Activated T-cell treated with anti-CD3 and anti-CD28 coated beads, Interleukin-2, amount 50 U/mL, for 1 hour (primary cell): ENCODE measurements at places on chromosomes 7 and 10.

GRCh38 chr10:62021128-62021665, 119.7 kb downstream of the ARID5B start:
- DNase-seq = no peak

DNA sequence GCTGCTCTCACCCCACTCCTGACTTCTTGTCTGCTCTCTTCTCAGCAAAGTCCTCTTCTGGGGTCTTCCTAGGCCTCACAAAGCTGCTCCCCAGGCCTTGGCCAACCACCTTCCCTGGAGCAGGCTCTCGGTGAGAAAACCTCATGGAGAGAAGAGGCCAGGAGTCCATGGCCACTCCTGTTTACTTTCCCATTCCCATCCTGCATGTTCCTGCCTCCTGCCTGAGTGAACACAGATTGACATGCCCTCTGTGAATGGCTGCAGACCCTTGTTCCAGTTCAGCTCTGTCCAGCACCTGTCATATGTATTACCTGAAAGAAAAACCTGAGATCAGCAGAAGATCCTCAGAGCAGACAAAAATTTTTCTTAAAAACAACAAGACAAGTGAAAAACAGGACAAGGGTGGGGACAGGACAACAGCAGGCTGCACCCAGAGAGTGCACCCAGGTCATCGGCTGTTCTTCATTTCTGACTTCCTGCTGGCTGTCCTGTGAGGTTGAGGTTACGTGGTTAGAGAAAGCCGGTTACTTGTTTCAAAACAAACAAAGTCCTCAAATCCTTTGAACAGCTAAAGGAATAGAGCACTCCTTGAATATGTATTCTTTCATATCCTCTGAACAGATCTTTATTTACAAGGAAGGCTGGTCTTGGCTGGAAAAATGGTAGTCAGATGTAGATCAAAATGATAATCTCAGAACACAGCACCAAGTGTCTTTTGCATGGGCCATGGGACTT, 34.0 kb upstream of the DLD start:
- DNase-seq = no peak

GRCh38 chr10:116654816-116655215, 34.1 kb downstream of the PNLIPRP2 start:
- no peak for DNase-seq

GRCh38 chr7:92221766-92222165, 23.9 kb downstream of the KRIT1 start:
- no peak for DNase-seq

- no peak for DNase-seq
Measured at GRCh38 chr10:26215935-26216584, 514 bp upstream of the GAD2 start.

GRCh38 chr10:14603534-14604102, 171.1 kb downstream of the FAM107B start:
- no peak for DNase-seq

DNA sequence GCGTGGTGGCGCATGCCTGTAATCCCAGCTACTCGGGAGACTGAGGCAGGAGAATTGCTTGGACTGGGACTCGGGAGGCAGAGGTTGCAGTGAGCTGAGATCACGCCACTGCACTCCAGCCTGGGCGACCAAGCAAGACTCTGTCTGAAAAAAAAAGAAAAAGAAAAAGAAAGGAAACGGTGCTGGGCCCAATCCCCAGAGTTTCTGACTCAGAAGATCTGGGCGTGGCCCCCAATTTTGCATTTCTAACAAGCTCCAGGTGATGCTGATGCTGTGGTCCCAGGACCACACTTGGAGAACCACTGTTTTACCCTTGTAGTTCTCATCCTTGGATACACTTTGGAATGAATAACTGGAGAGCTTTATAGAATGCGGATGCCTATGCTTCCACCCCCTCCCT, 79.0 kb downstream of the C10orf105 start:
- no peak for DNase-seq

DNA sequence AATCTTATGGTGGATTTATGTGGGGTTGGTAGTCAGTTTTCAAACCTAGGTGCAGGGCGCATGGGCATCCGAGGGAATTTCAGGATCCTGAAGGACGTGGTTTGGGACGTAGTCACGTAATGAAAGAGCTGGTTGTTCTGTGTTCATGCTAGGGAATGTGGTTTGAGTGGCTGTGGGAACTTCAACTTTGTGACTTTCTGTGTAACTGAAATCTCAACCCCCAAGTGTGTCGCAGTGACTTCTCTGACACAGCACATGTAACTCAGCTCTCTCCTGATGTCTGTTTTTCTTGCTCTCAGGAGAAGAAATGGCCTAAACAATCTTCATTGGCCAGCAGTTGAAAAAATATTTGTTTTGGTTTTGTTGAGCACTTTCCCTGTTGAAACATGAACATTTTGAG, 199.0 kb downstream of the PTEN start:
- DNase-seq = no peak

DNA sequence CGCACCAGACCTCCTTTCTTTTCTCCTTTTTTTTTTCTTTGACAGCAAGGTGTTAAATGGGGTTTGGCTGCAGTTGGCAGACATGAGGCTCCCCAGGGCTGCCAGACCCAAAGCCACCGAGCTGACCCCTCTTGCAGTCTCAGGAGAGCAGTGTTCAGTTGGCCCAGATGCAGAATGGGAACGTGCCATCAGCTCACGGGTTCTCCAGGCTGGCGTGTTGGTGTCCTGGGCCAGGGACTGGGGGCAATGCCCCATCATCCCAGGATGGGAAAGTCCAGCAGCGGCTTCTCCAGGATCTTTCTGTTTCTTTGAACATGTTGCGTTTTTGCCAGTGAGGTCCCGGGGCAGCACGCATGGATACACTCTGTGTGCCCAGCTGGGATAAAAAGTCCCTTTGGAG, 114.6 kb upstream of the KCTD7 start:
- no peak for DNase-seq

GRCh38 chr10:4721999-4722753, 103.8 kb upstream of the AKR1E2 start:
- DNase-seq = no peak

DNA sequence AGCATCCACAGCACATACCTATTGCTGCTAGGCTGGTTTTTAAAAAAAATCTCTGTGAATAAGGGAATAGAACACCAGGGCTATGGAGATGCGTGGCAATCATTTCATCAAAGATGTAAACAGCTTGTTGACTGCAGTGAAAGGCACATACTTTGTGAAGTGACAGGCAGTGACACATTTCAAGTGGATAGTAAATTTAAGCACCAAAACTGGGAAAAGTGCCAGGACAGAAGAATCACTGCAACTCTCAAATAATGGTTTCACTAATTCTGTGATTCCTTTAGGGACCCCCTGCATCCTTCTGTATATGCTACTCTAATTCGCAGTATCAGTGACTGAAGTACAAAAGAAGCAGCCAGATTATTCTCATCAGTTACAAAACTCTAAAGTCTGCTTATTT, 145.2 kb upstream of the KLF14 start:
- DNase-seq = no peak

DNA sequence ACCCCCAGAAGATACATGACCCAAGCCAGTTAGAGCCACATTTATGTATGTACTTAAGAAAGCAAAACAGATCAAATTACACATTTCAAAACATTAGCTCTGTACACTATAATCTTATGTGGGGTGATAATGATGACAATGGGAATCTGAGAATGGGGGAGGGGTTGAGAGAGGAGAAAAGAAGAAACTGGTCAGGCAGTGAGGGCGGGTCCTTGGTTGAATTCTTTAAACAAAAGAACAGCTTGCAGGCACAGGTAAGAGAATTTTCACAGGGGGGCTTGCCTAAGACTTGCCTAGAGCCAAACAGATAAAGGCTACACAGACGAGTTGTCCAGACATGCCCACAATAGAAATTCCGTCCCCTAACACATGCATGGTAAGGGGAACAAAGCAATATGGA, 76.8 kb upstream of the PTER start:
- no peak for DNase-seq

- no peak for DNase-seq
Measured at GRCh38 chr10:68536973-68537372, 9.7 kb upstream of the SLC25A16 start.

DNA sequence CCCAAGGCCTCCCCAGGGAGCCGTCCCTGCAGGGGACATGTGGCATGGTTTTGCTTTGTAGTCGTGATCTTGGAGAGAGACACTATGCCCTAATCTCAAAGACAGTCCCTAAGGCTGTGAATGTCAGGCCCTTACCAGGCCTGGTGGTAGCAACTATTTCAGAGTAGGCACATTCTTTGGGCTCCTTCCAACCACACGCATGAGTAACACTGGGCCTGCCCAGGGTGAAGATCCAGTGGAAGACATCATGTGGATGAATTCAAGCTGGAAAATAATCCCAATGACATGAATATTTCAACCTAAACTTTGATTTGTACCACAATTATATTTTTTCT, 39.5 kb upstream of the INSIG1 start:
- DNase-seq = no peak

DNA sequence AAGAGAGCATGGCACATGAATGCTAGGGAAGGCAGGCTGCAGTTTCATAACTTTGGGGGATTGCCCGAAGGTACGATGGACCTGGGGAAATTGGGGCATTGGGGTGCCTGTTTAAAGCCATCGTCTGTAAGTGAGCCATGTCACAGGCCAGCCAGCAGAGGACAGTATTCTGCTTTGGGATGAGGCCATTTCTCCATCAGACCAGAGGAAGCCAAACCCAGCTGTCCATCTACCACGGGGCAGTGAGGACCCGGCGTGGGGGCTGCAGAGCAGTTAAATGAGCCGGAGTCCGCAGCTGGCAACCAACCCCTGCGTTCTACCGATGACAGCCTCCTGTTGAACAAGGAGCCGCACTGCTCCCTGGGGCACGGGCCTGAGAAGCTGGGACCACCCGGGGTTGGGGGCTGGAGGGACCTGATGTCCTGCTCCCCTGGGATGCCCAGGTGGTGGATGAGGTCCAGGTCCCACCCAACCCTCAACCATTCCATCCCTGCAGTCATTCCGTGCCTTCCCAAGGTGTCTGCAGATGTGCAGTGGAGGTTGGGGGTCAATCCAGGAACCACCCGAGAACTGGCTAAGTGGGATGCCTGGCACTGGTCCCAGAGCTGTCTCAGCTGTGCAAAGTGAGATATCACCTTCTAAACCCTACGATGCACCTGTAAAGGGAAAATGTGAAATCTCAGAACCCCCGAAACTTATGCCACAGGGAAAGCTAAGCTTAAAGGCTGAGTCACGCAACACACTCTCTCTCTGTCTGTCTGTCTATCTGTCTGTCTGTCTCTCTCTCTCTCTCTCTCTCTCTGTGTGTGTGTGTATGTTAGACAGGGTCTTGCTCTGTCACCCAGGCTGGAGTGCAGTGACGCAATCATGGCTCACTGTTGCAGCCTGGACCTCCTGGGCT, 12.1 kb upstream of the RHBDD2 start:
- peak; percentile 46 for DNase-seq

GRCh38 chr10:45076891-45077290, 76.2 kb downstream of the ZNF22 start:
- DNase-seq = no peak

DNA sequence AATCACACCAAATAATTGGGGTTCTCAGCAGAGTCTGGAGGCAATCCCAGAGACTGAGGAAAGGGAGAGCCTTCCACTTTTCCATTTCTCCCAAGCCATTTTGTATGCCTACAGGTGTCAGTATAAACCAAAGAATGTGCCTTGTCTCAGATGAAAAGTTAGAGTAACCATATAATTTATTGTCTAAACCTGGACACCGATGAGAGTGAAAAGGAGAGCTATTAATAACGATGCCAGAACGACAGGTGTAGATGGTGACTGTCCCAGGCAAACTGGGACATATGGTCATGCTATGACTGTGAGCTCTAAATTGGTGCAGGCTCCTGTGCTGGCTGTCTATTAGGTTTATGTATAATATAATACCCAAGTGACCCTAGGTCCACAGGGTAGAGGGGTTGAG, 219.6 kb downstream of the ARHGAP12 start:
- no peak for DNase-seq

GRCh38 chr10:97687785-97688781, 1.0 kb upstream of the AVPI1 start:
- no peak for DNase-seq

- DNase-seq = no peak
Measured at GRCh38 chr10:71231206-71231605, 18.8 kb downstream of the UNC5B start.

GRCh38 chr7:111168182-111168581, 77.3 kb downstream of the LRRN3 start:
- DNase-seq = no peak

GRCh38 chr7:108330227-108330626, 126.0 kb downstream of the NRCAM start:
- DNase-seq = no peak

GRCh38 chr7:50147951-50148808, 55.1 kb upstream of the ZPBP start:
- peak; percentile 31 for DNase-seq

GRCh38 chr10:73054286-73054685, 42.4 kb downstream of the P4HA1 start:
- no peak for DNase-seq

DNA sequence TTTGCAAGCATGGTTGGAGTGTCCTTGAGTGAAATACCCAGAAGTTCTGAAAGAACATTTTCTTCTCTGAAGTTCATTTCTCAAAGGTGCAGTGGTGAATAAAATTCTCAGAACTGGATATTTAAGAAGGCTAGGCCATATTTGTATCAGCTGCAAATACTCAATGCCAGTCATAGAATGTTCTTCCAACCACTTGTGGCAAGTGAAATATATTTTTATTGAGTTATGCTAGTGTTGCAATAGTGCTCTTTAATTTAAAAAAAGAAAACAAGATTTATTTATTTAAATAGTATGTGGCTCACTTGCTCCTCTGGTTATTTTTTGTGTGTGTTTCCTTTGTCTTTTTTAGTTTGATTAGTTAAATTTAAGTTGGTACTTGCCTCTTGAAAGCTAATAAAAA, 64.5 kb downstream of the PALS2 start:
- DNase-seq = no peak

DNA sequence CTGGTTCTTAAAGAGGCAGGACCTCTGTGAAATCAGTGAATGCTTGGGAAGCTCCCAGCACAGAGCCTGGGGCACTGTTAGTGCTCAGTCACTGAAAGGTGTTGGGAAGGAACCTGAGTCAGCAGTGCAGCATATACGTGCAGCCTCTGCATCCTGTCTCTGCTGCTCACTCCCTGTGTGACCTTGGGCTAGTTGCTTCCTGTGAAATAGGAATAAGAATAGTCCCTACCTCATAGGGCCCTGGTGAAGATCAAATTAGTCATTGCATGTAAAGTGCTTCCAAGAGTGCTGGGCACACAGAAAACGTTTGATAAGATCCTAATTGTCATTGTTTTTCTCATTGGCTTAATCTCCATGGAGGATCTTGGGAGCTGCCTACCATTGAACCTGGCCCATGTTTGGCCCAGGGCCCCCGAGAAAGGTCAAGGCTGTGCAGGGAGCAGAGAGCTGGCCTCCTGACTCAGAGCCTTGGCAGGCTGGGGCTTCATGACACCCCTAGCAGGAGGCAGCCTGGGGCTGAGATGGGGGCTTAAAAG, 73.3 kb upstream of the COL13A1 start:
- no peak for DNase-seq

DNA sequence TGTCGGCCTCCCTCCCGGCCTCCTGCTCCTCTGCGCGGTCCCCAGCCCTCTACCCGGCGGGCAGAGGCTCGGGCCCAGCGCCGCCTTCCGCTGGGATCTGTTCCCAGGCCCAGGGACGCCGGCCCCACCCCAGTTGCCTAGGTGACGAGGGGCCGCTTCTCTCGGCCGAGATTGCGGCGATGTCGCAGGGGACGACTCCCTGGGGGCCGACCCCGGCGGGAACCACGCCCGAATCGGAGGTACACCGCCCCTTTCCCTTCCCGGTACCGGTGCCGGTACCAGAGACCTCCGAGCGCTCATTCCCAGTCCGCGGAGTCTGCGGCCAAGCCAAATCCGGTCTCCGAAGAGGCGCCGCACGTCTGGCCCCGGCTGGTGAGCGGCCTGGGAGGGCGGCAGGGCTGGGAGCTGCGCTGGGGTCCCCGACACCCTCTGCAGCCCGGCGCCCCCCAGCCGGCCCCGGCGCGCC, at the start of gene CABCOCO1:
CABCOCO1 (plus strand) TSS at position 136 of the 466 bp plus-strand sequence; CDS start at position 180, 44 bp downstream.
- no peak for DNase-seq
